Brain (organoid and tissue), 16 donors: ENCODE measurements at places on chromosomes 5 and 9.

DNA sequence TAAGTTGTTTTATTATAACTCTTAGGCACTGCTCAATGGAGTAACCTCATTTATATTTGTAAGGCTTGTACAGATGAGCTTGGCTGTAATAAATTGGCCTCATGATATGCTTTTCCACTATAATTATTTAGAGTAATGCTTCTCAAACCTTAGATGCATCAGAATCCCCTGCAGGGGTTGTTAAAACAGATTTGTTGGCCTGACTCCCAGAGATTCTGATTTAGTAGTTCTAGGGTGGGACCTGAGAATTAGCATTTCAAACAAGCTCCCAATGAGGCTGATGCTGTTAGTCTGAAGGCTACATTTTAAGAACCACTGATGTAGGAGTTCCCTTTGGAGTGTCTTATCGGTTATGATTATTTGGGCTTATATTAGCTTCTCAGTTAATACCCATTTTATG lies 38.2 kb upstream of the ARSB start:
- no peak for DNase-seq

- no peak for DNase-seq
These were observed 9.1 kb downstream of the UBAC1 start for GRCh38 chr9:135951889-135952663.

DNA sequence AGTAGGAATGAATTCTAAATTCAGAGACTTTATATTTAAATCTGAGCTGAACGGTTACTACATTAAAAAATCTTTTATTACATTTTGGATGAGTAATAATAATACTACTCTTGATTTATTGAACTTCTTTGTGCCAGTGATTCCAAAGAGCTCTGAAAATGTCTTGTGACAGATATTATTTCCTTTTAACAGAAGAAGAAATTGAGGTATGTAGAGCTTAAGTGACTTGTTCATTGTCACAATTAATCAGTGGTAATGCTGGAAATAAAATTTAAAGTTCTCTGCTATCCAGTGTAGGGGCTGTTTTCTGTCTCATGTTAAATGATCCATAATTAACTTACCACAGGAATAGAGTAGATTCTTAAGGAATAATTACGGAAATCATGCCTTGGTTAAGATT lies 335.3 kb downstream of the KIAA0825 start:
- DNase-seq = no peak

DNA sequence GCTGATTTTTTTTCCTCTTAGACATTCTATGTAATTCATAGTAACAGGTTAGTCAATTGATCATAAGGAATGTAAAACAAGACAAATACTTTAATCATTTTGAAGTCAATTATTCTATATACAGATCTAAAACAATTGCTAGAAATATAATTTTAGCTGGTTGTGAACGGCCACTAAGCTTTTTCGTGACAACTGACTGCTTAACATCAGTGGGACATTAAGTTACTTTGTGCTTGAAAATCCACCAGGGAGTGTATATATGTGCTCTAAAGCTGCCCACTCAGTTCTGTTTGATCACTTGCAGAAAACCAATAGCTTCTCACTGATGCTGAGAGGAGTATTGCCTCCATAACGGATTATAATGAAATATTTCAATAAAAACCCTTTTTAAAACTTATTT lies 370.2 kb upstream of the CCNH start:
- DNase-seq = peak; percentile 75

DNA sequence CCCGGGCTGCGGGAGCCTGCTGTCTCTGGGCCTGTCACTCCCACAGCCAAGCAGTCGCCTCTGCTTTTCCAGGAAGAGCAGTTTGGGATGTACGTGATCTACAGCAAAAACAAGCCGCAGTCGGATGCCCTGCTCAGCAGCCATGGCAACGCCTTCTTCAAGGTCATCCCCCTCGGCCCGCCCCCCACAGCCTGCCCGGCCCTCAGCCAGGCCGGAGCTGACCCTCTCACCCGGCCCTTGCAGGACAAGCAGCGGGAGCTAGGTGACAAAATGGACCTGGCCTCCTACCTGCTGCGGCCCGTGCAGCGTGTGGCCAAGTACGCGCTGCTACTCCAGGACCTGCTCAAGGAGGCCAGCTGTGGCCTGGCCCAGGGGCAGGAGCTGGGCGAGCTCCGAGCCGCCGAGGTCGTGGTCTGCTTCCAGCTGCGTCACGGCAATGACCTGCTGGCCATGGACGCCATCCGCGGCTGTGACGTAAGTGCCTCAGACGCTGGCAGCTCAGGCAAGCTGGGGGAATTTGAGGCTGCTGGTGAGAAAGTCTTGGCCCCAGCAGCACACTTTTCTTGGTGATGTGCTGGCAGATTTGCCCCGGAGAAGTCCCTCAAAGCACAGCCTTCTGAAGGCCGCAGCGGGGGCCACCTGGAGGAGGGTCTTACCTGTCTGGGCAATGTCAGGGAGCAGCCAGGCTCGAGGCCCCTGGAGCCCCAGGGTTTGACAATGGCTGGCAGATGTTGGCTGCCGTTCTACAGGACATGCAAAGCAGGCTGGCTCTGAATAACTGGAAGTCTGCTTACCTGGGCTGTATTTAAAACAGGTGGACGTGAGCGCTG lies 20.1 kb upstream of the LRRC14B start:
- no peak for DNase-seq

DNA sequence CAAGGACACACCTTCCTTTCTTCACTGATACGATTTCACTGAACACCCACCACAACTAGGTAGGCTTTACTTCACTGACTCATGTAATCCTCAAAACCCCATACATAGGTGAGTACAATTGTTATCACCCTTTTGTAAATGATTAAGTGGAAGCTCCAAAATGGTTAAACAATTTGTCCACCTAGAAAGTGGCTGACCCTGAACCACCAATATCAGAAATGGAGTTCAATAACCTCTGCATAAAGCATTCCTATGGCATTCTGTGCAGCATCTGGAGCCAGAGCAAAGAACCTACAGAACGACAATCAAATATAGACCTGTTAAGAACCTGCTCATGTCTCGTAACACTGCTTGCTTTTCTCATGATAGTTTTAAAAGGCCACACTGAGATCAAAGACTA lies 50.7 kb upstream of the NR5A1 start:
- DNase-seq = no peak

DNA sequence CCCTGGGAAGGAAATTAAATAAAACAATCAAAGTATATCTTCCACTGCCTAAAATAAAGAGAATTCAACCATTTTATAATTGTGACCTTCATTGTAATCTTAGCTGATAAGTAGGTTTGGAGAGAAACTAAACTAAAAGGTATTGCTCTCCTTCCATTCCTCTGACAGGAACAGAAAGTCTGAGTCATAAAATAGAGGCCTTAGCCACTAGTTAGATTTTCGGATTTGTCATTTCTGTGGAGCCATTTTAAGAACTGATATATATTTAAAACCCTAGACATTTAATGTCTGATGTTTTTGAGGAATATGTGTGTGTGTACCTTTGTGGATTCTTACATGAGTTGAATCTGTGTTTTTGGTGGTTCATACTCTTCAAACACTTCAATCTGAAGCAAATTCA lies 11.8 kb upstream of the TMC1 start:
- no peak for DNase-seq

GRCh38 chr5:174616036-174616435 lies 108.3 kb upstream of the MSX2 start:
- DNase-seq = no peak

DNA sequence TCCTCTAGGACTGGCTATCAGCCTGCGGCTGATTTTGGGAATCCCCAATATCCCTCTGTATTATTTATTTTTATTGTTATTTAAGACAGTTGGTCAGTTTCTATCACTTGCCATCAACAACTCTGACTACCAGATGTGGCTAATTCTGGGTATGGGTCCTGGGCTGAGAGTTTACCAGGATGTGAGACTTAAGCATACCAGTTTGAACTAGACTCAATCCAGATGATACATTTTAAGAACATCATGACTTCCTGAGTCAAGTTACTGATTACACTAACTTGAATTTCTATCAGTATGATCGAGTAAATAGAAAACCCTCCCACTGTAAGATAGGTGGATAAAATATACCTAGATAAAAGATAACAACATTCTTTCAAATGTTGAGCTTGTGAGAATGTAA lies 634.0 kb downstream of the MAT2B start:
- no peak for DNase-seq

- no peak for DNase-seq
These were observed 230.5 kb downstream of the ATPSCKMT start for GRCh38 chr5:10019236-10019635.

GRCh38 chr9:94703488-94704140 lies 22.9 kb upstream of the AOPEP start:
- no peak for DNase-seq

- DNase-seq = no peak
These were observed 275.0 kb downstream of the PLK2 start for GRCh38 chr5:58184910-58185309.

GRCh38 chr9:79049371-79049770 lies 522.4 kb upstream of the TLE4 start:
- no peak for DNase-seq

DNA sequence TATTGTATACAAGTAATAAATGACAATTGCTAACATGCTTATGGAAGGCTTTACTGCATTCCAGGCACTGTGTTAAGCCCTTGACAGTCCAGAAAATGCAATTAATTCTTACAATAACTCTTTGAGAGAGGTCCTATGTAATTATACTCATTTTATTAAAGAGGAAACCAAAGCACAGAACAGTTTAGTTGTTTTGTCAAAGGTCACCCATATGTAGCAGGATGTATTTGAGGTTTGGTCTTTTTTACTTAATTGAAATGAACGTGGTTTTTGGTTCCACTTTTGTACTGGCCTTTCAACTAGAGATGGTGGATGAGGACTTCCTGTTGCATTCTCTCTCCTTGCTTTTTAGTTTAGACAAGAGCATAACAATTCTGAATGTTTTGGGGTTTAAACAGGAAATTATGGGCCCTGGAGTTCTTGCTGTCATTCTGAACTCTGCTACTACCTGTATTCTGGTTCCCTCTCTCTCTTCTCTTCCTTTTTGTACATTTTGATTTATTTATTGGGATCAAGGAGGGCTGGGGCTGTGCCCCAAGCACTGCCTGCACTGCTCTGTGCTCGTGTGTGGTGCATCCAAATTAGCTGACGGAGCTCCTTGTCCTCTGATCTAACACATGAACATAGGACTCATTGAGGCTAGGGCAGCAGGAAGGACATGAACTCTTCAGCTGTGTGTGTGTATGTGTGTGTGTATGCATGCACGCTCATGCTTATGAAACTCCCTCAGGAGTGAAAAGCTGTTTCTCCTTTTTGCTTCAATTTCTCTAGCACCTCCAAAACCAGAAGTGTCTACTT lies 47.4 kb downstream of the SLC28A3 start:
- DNase-seq = no peak

- peak; percentile 71 for DNase-seq
These were observed 84.6 kb downstream of the CEMIP2 start for GRCh38 chr9:71683598-71684235.

DNA sequence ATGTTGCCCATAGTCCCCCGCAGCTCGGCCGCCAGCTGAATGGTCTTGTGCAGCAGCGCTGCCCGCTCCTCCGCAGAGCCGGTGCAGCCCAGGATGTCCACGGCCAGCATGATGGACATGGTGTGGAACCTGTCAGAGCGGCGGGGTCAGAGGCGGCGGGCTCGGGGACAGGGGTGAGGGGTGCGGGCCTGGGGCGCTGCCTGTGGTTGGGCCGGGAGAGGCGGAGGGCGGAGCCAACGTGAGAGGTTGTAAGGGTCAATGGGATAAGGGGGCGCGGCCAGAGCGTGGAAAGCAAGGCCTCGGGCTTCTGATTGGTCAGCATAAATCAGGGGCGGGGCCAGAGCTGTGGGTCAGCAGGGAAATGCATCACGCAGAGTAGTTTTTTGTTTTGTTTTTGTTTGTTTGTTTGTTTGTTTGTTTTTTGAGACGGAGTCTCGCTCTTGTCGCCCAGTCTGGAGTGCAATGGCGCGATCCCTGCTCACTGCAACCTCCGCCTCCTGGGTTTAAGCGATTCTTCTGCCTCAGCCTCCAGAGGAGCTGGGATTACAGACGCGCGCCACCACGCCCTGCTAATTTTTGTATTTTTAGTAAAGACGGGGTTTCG lies 6.8 kb upstream of the TOR2A start:
- DNase-seq = peak; percentile 90

DNA sequence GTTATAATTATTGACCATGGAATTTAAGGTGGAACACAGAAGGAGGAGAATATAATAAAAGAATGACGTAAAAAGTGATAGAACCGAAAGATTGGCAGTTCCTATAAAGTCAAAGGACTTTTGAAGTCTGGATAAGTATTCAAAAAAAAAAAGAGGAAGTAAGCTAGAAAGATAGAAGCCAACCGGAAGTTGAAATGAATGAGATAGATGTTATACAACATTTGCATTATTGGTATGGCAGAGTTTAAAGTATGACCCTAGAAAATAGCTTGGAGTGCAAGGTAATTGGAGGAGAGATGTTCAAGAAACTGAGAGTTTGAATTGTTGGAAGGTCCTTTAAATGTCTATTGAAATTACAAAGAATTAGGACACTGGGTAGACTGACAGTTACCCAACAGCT lies 293.6 kb downstream of the FER start:
- DNase-seq = no peak

DNA sequence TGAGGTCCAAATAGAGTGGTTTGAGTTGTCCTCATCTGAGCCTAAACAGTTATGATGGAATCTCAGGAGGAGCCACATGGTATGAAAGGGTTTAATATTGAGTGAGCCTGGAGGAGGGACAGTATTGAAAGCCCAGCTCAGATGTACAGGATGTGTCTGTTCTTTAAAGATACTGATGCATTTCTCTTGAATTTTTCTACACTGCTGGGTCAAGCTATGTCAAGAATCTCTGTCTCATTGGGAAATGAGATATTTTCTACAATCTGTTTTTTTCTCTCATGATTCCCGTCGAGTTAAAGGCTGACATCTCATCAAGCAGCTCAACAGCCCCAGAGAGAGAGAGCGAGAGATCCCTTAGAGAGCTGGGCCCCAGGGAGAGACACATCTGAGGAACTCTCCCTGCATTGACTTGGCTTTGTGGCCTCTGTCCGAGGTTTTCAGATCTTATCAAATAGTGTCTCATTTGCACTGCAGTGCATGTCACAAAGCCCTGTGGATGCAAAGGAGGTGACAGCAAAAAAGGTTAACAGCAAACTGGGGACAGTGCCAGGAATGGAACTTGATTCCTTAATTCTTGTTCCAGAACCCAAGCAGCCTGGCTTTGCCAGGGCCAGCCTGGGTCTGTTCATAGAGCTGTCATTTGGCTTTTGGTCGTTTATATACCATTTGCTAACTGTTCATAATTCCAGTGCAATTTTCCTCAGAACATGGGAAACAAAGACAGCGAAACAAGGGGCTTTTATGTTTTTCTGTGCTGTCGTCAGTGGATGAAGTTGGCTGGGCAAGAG lies 19.0 kb upstream of the ACTBL2 start:
- DNase-seq = peak; percentile 74

DNA sequence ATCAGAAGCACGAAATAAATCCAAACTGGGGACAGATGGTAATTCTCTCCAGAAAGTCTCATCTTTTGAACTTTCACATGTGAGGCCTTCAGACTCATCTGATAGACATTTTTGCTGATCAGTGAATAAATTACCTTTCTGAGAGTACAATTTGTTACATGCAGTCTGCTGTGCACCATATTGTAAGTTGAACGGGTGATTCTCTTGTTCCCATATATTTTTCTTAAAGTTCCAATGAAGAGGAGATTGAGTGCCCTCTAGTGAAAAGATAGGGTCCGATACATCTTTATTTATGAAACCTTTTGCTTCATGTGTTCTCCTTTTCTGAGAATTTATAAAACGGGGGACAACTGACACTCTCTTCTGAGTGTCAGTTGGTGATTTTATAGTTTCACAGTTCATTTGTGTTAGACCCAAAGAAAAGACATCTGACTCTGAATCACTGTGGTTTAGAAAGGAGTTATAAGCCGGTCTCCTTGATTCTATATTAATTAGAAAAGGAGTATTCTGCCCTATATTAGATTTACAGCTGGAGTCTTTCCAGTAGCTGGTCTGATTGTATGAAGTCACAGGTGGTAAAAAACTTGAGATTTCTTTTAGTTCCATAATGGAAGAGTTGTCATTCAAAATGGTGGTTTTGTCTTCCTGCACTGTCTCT lies 30.4 kb downstream of the GNG10 start:
- DNase-seq = peak; percentile 37
